ENCODE measurements at places on chromosomes 1 and 21.

- DNase-seq: no peak
Observed at GRCh38 chr1:1621173-1622009, 6.1 kb downstream of the MIB2 start.

- DNase-seq: no peak
Observed at GRCh38 chr1:187605736-187606135, 777.0 kb downstream of the PLA2G4A start.

DNA sequence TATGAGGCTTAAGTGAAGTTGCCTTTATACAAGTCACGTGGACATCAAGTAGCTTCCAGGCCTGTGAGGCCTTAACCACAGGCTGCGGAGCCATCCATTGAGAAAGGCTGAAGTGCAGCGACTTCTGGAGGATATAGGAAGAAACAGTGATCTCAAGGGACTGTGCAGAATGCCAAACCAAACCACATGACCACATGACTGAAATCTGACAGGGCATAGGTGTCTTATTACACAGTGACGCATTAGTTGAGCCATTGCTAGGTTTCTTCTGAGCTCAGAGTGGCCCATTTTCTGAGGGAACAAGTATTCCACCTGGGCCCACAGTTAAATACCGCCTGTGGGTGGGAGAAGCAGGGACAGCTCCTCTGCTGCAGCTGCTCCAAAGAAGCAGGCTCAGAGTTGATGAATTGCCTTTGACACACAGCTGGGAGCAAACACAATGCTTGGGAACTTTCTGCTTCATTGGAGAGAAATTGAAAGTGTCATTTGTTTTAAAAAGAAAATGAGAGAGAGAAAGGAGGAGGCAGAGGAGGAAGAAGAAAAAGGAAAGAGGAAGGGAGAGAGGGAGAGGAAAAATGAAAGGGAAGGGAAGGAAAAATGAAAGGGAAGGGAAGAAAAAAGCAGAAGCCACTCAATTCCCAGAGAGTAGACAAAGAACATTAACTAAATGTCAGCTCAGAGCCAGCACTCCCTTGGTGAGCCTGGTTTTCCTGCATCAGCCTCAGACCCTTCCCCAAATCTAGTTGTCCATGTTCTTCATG, 94.4 kb downstream of the COLGALT2 start:
- no peak for DNase-seq

DNA sequence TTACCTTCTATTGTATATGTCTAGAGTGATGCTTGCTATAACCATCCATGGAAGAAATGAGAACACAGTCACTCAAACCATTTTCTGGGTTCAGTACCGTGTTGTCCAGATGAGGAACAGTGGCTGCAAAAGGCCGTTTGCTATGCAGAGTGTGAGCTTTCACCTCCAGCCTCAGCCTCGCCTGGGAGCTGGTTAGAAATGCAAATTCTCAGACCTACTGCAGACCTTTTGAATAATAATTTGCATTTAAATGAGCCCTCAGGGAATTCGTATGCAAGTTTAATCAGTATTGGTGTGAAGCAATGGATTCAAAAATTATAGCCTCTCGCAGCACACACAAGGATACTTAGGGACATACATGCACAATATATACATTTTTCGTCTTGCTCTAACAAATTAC, 24.1 kb downstream of the KCNJ15 start:
- no peak for DNase-seq

- no peak for DNase-seq
Observed at GRCh38 chr1:80656014-80656636, 1144.6 kb upstream of the ADGRL2 start.

- DNase-seq: no peak
Observed at GRCh38 chr1:153365696-153366095, 8.0 kb downstream of the S100A9 start.

- DNase-seq: no peak
Observed at GRCh38 chr1:18649693-18650370, 19.2 kb downstream of the PAX7 start.

- DNase-seq: no peak
Observed at GRCh38 chr1:109259674-109260557, 10.6 kb downstream of the CELSR2 start.

DNA sequence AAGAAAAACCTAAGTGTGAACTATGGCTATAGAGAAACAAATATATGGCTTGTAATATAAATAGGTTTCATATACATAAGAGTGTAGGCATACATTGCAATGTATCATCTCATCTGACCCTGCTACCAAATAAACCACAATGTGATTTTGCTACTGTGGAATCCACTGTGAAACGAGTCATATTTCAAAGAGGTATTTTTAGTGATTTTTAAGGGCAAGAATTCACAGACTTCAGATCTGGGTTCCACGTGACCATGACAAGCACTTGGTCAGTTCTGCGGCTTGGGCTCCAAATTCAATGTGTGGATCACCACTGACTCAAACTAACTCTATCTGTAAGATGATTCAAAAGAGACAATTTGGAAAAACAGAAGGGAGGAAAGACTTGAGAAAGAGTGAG, 147.0 kb upstream of the ERG start:
- DNase-seq: no peak

DNA sequence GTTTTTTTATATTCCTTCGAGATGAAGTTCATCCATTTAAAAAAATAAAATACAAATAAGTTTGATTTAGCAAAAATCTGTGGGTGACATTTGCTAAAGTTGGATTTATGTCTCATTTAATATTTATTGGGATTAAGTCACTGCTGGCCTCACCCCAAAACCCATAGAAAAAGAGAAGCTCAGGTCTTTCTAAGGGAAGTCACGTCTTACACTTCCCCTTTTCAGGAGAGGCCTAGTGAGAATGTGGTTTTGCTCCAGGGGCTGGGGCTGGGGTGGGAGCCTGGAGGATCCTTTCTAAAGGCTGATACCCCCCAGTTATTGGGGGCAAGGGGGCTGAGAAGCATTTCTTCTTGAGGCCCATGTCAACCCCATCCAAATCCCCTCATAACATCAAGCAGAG, 300.3 kb downstream of the DSCAM start:
- DNase-seq: no peak

GRCh38 chr21:38942748-38943211, 137.1 kb downstream of the ETS2 start:
- no peak for DNase-seq

GRCh38 chr1:185400052-185400451, 83.0 kb upstream of the IVNS1ABP start:
- no peak for DNase-seq

DNA sequence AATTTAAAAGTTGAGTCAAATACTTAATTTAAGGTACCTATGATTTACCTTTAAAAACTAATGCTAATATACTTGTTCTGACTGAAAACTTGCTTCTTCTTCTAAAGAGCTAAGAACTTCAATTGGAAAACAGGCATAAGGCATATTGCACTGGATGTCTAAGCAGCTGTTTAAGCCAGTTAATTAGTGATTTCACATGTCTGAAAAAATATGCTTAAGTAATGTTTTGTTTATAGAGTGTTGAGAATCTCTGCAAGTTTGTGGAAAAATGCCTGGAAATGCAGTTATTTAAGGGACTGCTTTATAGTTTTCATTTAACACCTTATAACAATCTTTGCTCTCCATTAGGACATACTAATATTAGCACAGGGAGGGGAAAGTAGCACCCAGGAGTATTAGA, 28.2 kb downstream of the UBE2U start:
- DNase-seq: no peak

DNA sequence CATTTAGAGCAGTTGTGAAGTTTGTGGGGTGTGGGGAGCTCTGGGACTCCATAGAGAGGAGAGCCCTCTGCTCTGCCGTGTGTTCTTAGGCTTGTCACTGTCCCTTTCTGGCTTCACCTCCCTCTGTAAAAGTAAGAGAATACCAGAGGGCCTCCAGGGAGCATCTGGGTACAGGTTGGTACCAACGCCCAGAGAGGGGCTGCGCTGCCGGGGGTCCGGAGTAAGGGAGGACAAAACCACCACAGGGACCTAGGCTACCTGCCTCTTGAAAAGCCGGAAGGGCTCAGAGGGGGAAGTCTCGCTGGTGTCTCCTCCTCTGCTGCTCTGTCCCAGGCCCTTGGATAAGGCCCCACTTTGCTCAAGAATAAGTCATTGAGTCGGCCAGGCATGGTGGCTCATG, 3.1 kb upstream of the TINAGL1 start:
- no peak for DNase-seq

- no peak for DNase-seq
Observed at GRCh38 chr1:29240986-29241385, 4.7 kb downstream of the PTPRU start.

DNA sequence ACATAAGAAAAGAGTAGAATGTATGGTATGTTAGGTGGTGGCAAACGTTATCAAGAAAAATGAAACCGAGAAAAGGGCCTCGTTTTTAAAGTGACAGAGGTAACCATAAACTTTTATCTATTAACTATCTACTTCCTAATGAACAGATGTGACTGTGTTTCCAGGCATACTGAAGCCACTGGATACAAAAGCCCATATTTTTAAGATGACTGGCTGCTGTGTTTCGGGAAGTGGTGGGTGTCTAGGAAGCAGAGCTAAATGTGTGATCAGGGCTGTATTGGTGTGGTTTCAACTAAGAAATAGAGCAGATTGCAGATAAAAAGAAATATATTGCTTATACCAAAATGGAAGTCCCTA, 71.8 kb downstream of the CHRM3 start:
- no peak for DNase-seq

- DNase-seq: no peak
Observed at GRCh38 chr1:241215203-241215602, 141.8 kb downstream of the RGS7 start.

GRCh38 chr1:95122151-95122697, 5.1 kb downstream of the TLCD4 start:
- no peak for DNase-seq

DNA sequence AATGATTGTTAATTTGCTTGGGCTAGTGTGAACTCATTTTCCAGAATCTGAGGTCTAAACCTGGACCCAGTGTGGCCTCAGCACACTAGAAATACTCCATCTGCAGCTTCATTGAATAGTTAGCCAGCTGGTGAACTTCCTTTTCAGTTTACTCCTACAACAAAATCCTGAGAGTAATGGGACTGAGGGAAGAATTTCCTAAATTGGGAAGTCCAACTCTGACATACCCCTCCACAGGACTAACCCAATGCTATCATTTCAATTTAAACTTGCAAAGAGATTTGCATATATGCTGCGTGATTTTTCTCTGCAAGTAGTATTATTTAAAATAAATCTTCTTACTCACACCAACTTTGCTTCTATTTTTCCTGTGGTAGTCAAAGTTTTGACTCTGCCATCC, 27.8 kb upstream of the PIGC start:
- DNase-seq: no peak

GRCh38 chr1:96538111-96538641, 183.4 kb upstream of the PTBP2 start:
- DNase-seq: peak; percentile 70

- no peak for DNase-seq
Observed at GRCh38 chr1:118898712-118899111, 89.4 kb downstream of the TBX15 start.

GRCh38 chr1:1755852-1756251, 22.4 kb downstream of the NADK start:
- DNase-seq: no peak

- DNase-seq: no peak
Observed at GRCh38 chr21:45866551-45866950, 115.0 kb upstream of the COL6A1 start.

GRCh38 chr1:198234520-198235251, 77.9 kb downstream of the NEK7 start:
- no peak for DNase-seq

GRCh38 chr1:219533280-219533679, 79.6 kb downstream of the ZC3H11B start:
- DNase-seq: no peak

GRCh38 chr1:84110629-84111028, 33.4 kb upstream of the PRKACB start:
- no peak for DNase-seq

- DNase-seq: no peak
Observed at GRCh38 chr1:22628698-22629444, 7.6 kb upstream of the C1QA start.
